ENCODE measurements at places on chromosomes 7 and 10.

DNA sequence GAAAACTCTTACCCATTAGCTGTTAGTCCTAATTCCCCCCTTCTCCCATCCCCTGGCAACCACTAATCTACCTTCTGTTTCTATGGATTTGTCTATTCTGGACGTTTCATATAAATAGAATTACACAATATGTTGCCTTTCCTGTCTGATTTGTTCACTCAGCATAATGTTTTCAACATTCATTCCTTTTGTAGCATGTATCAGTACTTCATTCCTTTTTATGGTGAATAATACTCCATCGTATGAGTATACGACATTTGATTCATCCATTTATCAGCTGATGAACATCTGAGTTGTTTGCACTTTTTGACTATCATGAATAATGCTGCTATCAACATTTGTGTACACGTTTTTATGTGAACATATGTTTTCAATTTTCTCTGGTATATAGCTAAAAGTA is 4.4 kb upstream of the FRAT1 start:
- no peak for DNase-seq

- no peak for DNase-seq
These were observed 66.3 kb downstream of the BEND7 start for GRCh38 chr10:13462551-13462950.

- DNase-seq = no peak
These were observed 2.1 kb downstream of the ENTPD7 start for GRCh38 chr10:99661377-99661763.

DNA sequence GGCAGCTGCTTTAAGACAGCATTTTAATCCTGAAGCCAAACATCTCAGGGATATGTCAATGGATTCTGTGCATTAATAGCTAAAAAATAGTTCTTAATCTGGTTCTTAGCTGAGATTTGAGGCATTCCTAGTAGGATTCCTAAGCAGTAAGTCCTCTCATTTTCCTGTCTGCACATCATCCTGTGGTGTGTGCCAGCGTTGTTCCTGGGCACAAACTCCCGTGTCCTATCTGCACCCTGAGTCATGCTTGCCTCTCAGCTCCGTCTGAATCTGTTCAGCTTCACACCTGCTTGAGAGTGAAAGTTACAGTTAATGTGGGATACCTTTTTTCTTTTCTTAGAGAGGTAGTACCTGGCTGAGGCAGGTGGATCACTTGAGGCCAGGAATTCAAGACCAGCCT is 19.5 kb downstream of the BAG3 start:
- DNase-seq = no peak

GRCh38 chr7:124413029-124413428 is 352.6 kb downstream of the GPR37 start:
- no peak for DNase-seq

GRCh38 chr7:36048141-36048901 is 104.7 kb upstream of the EEPD1 start:
- DNase-seq = no peak

DNA sequence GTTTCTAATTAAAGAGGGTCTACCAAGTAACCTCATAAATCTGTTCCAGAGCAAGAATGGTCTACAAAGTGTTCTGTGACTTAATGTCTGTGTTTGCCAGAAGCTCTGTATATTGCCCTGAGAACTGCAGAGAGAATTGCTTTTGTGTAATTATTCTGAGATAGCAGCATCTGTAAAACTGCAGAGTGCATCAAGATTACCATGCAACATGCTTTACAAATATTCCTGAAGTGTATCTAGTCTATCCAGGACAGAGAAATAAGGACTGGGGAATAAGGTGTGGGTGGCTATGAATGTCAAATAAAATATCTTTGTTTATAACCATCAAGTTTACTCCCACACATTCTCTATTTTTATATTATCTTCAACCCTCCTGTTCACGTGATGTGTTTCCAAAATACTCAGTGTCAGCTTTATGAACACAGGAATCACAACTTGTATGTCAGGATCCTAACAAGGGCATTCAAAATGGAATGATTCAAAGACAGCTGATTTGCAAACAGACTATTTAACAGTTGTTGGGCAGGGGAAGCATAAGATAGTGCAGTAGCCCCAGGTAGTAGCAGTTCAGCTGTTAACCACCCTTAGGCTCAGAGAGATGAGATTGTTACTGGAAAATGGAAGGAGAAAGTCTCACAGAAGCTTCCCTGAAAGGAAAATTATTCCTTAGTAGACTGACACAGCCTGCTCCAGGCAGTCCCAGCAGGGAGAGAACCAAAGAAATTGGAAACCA is 15.3 kb upstream of the LIPA start:
- no peak for DNase-seq

DNA sequence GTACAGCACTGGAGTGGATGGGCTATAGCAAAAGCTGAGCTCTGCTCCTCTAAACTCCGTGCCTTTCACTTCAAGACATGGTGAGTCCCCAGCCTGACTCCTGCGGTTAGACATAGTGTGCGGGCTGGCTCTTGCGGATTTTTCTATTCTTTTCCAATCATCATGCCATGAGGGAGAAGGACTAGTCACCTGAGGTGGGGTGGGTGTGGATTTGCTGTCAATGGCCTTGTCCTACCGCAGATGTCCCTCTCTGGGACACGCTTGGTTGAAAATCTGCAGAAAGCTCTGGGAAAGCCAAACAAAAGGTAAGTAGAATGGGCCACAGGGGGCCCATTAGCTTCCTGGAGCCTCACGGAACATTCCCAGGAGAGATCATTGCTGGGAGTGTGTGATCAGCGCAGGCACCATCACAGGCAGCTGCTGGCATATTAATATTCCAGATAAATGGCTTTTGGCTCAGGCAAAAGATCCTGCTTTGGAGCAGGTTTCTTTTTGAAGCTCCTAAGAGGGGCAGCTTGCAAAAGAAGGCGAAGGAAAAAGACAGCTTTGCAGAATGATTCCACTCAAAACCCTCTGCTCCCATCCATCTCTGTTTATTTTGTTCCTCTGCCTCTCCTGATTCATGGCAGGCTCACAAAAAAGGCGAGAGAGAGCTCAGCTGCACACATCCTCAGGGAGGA is 509.0 kb upstream of the ZMIZ1 start:
- peak; percentile 97 for DNase-seq

DNA sequence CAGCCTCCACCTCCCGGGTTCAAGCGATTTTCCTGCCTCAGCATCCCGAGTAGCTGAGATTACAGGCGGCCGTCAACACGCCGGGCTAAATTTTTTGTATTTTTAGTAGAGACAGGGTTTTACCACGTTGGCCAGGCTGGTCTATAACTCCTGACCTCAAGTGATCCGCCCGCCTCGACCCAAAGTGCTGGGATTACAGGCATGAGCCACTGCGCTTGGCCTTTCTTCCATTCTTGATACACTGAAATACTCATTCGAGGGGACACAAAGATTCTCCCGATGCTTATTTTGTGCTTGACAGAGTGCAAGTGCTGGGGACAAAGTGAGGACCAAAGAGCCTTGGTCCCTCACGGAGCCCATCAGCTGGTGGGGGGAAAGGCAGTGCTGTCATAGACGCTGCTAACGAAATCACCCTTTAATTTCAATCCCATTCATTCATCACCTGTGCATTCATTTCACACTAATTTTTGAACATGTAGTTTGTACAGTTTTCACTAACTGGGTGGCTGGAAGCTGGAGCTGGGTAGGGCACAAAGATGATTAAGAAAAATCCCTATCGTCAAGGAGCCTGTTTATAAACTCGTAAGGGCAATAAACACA is 621 bp upstream of the FAM133B start:
- no peak for DNase-seq

DNA sequence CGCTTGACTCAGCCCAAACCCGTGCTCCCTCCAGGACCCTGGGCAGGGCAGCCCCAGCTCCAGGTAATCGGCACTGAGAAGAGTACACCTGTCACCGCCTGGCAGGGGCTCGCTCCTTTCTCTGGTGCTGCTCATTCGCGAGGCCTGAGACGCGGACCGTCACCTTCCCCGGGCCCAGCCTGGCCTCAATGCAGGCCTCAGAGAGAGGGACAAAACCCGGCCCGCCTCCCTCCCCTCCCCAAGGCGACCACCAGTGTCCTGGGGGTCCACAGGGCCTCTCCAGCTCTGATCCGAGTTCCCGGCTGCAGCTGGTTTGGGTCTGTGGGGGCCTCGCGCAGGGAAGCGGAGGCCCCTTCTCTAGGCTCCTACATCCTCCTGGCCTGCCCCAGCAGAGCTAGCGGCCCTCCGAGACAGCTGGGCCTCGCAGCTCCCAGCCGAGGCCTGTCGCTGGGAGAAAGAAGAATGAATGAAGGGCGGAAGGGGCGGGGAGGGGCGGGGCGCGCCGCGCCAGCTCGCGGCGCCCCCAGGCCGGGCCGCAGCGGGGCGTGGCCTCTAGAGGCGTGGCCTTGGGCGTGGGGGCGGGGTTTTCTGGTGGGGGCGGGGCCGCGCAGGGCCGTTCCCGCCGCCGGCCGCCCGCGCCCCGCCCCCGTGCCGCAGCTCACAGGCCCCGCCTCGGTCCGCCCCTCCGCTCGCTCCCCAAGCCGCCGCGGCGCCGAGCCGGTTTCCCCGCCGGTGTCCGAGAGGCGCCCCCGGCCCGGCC is at the start of gene LIMK1:
TSS of gene LIMK1 (plus strand) at position 688 of the 760 bp plus-strand sequence. CDS start 187 bp downstream, outside the sequence.
- peak; percentile 84 for DNase-seq

DNA sequence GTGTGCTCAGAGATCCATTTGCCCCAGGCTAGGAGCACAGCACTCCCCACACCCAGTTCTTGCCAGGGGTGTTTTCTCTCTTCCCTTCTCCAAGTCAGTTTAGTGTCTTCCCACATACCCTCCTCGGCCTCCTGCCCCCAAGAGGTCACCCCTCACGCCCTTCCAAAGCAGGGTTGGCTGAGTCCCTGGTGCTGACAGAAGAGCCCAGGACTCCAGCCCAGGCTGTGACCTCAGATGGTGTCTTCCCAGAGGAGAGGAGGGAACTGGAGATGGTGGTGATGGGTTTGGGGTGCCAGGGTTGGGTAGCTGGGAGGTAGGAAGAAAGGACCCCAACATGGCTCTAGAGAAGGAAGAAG is 19.8 kb downstream of the ZNF775 start:
- no peak for DNase-seq

DNA sequence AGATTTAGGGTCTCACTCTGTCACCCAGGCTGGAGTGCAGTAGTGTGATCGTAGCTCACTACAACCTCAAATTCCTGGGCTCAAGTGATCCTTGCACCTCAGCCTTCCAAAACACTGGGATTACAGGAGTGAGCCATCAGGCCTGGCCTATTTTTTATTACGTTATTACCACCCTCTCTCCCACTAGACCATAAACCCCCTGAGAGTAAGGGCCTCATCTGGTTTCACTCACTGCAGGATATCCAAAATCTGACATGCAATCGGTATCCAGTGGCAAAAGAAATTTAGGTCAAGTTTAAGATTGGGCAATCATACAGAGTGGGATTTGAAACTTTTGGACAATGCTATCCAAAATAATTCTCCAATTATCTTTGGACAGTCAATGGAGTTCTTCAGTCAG is 117.0 kb upstream of the NEBL start:
- no peak for DNase-seq

GRCh38 chr10:84608126-84608525 is 279.7 kb downstream of the CCSER2 start:
- no peak for DNase-seq

- no peak for DNase-seq
These were observed 233.4 kb upstream of the HABP2 start for GRCh38 chr10:113319479-113319878.

GRCh38 chr7:26328498-26329390 is 37.1 kb downstream of the SNX10 start:
- DNase-seq = no peak

GRCh38 chr7:80843018-80843677 is 75.7 kb downstream of the SEMA3C start:
- no peak for DNase-seq

- peak; percentile 22 for DNase-seq
These were observed 945 bp downstream of the ADD3 start for GRCh38 chr10:110008518-110009339.

GRCh38 chr10:15460661-15461060 is 89.6 kb upstream of the FAM171A1 start:
- no peak for DNase-seq

DNA sequence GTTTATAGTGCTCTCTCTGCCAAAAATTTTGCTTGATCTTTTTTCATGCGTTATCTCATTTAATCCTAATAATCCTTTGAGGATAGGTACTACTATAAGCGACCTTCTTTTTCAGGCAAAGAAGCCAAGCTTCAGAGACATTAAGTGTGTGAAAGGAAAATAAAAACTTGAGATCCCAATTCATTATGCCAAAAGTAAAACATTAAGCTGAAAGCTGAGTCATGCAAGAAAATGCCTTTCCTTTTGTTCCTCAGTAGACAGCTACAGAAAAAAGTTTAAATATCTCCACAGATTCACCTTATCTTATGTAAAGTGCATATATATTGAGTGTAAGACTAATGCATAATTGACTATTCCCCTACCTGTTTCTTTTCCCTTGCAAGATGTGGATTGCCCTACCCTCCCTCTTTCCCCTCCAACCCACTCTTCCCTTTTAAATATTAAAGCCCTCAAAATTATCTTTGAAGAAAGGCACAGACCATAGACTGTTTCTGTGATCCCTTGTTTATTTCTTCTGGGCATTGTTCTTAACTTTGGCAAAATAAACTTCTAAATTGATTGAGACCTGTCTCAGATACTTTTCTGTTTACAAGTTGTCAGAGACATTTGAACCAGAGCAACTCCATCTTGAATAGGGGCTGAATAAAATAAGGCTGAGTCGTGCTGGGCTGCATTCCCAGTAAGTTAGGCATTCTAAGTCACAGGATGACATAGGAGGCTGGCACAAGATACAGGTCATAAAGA is 1139.9 kb upstream of the LRRN3 start:
- DNase-seq = no peak

DNA sequence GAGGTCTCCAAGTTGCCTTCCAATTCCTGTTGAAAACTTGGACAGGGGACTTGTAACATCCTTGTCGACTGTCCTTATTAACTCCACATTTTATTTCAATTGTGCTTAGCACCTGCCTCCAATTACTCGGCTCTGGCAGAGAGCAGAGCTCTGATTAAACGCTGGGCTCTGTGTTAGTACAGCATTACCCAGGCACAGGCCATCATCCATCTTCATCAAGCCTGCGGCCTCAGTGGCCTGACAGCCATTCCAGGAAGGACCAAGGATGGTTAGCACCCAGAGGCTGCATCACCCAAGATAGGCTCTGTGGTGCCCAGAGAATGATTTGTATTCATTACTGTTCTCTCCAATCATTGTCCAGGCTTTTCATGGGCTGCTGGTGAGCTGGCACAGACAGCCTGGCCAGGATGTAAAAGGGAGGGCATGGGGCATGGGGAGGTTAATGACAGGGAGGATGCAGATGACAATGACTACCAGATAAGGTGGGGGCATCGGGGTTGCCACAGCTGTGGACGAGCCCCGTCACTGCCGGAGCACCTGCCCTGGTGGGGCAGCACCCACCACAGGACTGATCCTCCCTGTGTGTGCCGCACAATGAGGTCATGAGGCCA is 123.3 kb downstream of the PTPN20 start:
- DNase-seq = no peak

Measured in NCI-H345 (cell line).